ENCODE measurements at places on chromosomes 1 and 21. TPM values are rescaled to one million over a fixed set of nuclear protein-coding genes. Genes with fewer than 3 reads are reported as not detected.

Gene RNF223
- total RNA-seq, result not detected

Gene OR2L8
- not detected for total RNA-seq

Gene LAX1
- not detected for total RNA-seq

Gene SH2D1B
- not detected for total RNA-seq

Gene ANGPTL7
- total RNA-seq, result not detected

Gene BRINP3
- total RNA-seq, result not detected

Gene OSCP1
- 4.6 TPM for total RNA-seq

Gene FABP3
- 0.84 TPM for total RNA-seq

Gene RASAL2
- 19.6 TPM for total RNA-seq

Gene S100A1
- not detected for total RNA-seq

Gene NTNG1
- not detected for total RNA-seq

Gene SH2D5
- 2.4 TPM for total RNA-seq

Gene GPR37L1
- total RNA-seq, result not detected
